ENCODE measurements at places on chromosomes 1 and 21.

DNA sequence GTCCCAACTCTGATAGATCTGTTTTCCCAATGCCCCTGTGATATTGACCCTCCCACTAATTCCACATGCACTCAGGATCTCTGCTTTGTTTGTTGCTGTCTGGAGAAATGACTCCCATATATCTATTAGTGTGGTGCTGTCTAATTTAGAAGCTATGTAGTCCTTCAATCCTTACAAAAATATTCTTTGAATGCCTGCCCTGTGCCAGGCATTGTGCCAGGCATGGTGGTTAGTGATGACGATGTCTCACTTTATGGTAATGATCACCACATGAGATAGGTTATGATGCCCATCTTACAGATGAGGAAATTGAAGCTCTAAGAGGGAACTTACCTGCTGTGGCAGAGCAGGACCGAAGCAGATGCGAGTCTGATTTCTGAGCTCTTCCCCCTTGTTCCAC is 12.9 kb downstream of the MYOG start:
- peak; percentile 6 for DNase-seq

- no peak for DNase-seq
Observed at GRCh38 chr1:101219924-101220870, 16.6 kb upstream of the S1PR1 start.

DNA sequence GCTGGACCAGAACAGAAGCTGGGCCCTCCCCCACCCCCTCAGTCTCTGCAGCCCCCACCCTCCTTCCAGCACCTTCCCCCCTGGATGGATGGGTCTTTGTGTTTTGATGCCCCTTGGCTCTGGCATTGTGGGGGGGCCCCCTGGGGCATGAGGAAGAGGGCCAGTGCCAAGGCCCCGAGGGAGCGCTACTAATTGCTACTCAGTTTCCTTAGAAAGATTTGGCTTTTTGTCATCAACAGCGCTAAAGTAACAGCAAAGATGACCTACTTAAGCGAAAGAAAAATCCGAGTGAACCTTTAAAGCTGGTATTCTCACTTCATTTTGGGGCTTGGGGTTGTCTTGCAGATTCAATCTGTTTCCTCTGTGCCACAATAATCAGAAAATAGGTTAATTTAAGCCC is 63.5 kb downstream of the SKI start:
- DNase-seq = no peak

DNA sequence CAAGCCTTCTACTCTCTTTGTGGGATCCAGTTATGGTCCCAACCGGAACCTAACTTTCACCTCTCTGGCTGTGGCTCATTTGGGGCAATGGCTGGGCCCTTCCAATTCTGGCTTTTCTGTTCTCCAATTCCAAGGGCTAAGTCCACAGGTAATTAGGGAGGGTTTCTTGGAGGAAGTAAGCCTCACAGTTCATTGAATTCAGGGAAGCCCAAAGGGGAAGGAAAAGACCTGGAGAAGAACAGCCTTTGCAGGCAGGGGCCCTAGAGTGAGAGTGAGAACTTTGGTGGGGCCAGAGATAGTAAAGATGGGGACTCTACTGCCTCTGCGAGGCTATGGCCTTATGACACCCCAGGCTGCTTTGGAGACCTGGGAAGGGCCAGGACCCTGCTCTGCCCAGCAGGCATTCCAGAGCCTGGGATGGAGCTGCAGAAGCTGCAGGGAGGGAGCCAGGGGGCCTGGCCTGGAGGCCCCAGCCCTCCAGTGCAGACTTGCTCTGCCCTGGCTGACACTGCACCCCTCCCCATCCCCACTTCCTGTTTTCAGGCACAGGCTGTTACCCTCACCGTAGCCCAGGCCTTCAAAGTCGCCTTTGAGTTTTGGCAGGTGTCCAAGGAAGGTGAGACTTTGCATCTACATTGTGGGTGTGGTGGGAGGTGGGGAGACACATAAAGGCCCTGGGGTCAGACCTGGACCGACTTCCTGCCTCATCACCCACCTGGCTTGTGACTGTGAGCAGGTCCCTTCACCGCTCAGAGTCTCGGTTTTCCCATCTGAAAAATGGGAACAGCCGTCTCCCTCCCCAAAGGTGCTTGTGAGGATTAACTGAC is 18.9 kb downstream of the LDLRAP1 start:
- DNase-seq = no peak

- DNase-seq = peak; percentile 38
Observed at GRCh38 chr1:23483321-23484252, at the start of gene ASAP3. TSS of gene ASAP3 (minus strand) at chr1:23484179. CDS start at chr1:23484133, 46 bp downstream.

- DNase-seq = peak; percentile 23
Observed at GRCh38 chr1:96214982-96215381, 506.6 kb upstream of the PTBP2 start.

DNA sequence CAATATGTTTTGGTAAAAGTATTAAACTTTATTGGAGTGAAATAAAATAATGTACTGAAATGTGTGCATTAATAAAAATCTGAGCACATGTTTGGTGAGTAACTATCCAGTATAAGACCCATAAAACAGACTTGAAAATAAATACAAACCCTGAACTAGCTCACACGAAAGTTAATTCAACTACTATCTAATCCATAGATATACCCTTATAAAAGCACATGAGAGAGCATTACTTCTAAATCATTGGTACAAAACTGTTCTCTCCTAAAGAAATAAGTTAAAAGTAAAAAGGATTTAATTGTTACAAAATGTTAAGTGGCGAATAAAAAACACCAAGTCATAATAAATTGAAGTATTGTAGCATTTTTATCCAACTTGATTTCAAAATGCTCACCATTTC is 295.6 kb downstream of the PTPRC start:
- DNase-seq = no peak

DNA sequence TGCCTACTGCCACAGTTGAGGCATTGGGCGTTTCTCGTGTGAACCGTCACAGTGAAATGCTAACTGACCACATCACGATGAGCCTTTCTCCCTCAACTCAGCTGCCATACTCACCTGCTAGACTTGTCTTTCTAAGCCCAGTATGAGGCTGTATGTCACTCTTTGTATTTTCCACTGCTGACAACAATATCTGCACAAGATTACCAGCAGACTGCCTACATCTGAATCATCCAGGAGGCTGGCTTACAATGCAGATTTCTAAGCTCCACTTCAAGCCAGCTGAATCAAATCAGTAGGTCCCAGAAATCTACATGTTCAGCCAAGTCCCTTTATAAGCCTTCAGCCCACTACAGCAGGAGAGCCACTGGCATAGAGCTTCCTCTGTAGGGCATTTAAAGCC is 355.0 kb upstream of the DUSP10 start:
- peak; percentile 25 for DNase-seq

GRCh38 chr1:191870490-191870889 is 287.8 kb upstream of the RGS18 start:
- no peak for DNase-seq

DNA sequence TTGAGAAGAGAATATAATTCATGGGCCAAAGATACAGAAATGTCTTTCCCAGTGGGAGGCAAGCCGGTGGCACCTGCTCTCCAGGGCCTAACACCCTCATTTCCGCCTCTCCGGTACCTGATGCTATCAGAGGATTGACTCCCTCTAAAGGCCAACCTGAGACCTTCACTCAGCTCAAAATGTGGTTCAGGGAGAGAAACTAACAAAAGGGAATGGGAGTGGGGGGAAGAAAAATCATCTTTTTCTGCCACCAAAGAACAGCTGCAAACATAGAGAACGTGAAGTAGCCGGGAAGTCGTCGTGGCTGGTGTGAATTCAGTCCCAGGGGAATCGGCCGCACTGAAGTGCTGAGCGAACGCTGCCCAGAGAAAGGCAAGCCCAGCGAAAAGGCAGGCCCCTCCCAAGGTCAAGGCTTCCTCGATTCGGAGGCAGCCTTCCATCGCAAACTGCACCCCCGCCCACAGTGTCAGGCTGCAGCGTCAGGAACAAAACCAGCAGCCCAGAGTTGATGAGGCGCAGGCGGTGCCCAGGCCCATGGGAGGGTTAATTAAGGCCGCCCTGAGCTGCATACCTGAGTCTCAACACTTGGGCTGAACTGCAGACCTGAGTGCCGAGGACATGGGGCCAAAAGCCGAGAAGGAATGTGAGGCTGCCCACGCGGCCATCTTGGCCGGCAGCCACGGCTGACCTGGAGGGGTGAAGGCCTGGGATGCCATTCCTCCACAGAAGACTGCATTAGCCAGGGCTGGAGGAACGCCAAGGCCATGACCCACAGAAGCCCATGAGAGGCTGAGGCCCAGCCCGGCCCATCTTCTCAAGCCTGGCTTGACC is 160.2 kb downstream of the PSMG1 start:
- peak; percentile 40 for DNase-seq

- DNase-seq = no peak
Observed at GRCh38 chr1:114379987-114380386, 131.0 kb downstream of the TRIM33 start.

- DNase-seq = peak; percentile 90
Observed at GRCh38 chr21:41283211-41283818, 33.3 kb upstream of the FAM3B start.

- DNase-seq = no peak
Observed at GRCh38 chr1:64759968-64760367, 15.1 kb downstream of the RAVER2 start.

GRCh38 chr1:50977575-50978143 is 7.6 kb downstream of the CDKN2C start:
- DNase-seq = no peak

DNA sequence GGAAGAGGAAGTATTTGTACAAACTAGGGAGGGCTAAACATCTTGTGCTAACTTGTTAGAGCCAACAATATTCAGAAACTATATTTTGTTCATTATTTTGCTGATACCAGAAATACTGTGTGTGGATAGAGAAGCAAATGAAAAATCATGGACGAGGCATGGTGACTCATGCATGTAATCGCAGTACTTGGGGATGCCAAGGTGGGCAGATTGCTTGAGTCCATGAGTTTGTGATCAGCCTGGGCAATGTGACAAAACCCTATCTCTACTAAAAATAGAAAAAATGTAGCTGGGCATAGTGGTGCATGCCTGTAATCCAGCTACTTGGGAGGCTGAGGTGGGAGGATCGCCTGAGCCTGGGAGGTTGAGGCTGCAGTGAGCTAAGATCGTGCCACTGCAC is 13.4 kb downstream of the LRRC41 start:
- peak; percentile 23 for DNase-seq

DNA sequence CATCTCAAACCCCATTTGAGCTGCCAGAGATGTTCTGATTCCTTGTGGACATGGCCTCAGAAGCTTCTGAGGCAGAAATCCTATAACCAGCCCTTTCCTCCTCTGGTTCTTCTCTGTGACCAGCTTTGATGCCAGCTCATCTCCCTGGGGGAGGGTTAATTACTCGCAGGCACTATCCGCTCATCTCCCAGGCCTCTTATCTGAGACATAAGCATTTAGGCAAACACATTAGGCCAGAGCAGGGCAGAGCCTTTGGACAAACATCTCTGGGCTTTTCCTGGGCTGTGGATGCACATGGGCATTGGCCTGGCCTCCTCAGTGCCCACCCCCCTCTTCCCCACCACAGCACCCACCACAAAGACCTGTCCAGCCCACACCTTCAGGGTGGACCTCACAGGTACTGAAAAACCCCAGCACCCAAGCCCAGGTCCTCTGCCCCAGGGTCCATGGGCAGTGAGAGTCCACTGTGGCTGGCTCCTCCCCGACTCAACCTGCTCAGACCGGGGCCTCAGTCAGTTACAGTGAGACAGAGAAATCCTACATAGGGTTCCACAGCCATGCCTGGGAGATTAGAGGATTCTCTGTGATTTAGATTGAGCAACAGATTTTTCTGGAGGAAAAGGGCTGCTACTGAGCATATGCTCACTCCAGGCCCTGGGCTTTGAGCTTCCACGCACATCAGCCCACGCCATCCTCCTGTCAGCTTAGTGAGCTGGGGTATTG is 26.9 kb downstream of the IGSF21 start:
- DNase-seq = no peak

DNA sequence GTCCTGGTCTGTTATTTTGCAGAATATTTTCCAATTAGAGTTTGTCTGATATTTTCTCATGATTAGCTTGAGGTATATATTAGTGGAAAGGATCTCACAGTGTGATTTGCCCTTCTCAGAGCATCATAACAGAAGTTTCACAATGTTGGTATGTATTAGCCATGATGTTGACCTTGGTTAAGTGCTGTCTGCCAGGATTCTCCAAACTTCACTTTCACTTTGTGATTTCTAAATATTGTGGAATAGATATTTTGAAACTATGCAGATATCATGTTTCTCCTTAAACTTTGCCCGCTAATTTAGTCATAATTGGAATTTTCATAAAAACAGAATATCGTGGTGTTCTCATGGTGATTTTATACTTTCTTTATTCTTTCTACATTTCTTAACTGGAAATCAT is 98.0 kb upstream of the DEPDC1 start:
- DNase-seq = peak; percentile 18

DNA sequence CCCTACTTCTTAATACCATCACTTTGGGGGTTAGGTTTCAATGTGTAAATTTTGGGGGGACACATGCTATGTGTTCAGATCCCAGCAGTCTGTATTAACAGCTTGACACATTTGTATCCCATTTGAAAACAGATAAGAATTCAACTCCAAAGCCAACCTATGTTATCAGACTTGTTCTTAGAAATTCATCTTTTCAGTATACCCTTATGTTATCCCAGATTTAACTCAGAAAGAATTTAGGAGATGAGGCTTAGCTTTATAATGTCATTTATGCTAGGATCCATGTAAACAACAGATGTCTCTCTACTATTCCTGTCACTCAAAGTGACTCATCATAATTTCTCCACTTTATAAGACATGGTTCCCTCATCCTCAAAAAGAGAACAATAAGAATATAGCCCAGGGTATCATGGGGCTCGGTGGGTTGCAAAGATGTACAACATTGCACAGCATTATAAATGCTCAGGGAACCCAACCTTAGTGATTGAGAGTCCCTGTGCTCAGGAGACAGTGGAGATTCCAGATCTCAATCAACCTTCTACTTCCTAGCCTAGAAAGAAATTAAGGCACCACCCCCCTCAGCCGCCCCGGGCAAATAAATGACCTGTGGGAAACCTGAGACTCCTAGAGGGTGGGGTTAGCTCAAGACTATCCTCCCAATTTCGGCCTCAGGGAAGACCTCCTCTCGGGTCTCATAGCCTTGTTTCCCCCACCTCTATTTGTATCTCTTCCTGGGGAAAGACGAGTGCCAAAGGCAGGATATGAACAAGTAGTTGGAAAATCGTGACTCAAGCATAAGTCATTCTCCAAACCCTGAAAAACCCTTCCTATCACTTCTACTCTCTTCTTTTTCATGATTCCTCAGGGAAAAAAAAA is 265.1 kb upstream of the CAMK1G start:
- DNase-seq = peak; percentile 61

- no peak for DNase-seq
Observed at GRCh38 chr21:27586326-27586725, 619.4 kb upstream of the ADAMTS5 start.

- DNase-seq = no peak
Observed at GRCh38 chr1:186775036-186775435, 53.7 kb upstream of the PLA2G4A start.

GRCh38 chr21:45285266-45285931 is 2.3 kb downstream of the POFUT2 start:
- no peak for DNase-seq

- DNase-seq = no peak
Observed at GRCh38 chr1:174021591-174022079, 522 bp downstream of the RC3H1 start.

GRCh38 chr1:62177621-62178020 is 17.0 kb upstream of the L1TD1 start:
- no peak for DNase-seq

- DNase-seq = no peak
Observed at GRCh38 chr1:72693376-72693775, 411.0 kb upstream of the NEGR1 start.

Data from fibroblast of mammary gland (primary cell).